Activated CD4-positive, alpha-beta T cell treated with anti-CD3 and anti-CD28 coated beads, Interleukin-2, amount 50 U/mL, for 1 hour (primary cell): ENCODE measurements at places on chromosomes 4 and X.

GRCh38 chr4:6024313-6024960 is 6.2 kb upstream of the C4orf50 start:
- DNase-seq = no peak

GRCh38 chrX:101397779-101398178 is 7.0 kb downstream of the RPL36A start:
- no peak for DNase-seq

DNA sequence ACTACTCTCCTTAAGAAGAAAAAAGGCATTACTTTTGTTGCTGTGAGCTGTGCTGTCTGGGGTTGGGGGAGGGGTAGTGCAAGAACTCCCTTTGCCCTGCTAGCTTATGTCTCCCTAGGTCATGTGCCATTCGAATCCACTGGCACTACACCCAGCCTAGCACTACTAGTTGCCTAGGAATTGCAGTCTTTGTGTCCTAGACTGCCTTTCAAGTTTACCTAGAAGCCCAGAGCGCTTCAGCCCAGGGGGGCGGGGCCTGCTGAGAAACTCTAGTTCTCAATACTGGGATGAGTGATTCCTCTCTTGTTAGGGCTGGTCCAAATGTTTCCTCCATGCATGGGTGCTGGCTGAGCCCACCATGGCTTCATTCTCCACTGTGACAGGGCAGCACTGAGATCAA is 1011.5 kb downstream of the PCDH19 start:
- DNase-seq = no peak

GRCh38 chr4:115272594-115272993 is 159.2 kb upstream of the NDST4 start:
- DNase-seq = no peak

DNA sequence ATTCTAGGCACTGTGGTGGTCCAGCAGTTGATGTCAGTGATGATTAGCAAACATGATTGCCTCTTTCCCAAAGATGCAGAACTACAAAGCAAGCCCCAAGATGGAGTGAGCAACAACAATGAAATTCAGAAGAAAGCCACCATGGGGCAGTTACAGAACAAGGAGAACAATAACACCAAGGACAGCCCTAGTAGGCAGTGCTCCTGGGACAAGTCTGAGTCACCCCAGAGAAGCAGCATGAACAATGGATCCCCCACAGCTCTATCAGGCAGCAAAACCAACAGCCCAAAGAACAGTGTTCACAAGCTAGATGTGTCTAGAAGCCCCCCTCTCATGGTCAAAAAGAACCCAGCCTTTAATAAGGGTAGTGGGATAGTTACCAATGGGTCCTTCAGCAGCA is 365.3 kb downstream of the MAPK10 start:
- DNase-seq = no peak

GRCh38 chr4:113311047-113311446 is 261.6 kb downstream of the ANK2 start:
- no peak for DNase-seq

DNA sequence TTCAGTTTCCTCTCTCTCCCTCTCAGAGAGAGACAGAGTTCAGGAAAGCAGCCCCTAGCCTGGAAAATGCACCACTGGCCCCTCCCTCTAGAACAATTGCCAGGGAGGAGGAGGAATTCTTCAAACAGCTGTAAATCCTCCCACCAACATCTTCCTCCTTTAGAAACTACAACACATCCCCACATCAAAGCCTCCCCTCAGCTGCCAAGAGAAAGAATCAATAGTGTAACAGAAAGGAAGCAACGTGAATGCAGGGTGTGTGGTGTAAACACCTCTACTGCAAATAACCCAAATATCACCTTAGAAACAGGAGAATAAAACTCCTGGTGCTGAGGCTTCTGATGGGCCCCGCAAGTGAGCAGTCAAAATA is 249.9 kb upstream of the GATB start:
- no peak for DNase-seq

DNA sequence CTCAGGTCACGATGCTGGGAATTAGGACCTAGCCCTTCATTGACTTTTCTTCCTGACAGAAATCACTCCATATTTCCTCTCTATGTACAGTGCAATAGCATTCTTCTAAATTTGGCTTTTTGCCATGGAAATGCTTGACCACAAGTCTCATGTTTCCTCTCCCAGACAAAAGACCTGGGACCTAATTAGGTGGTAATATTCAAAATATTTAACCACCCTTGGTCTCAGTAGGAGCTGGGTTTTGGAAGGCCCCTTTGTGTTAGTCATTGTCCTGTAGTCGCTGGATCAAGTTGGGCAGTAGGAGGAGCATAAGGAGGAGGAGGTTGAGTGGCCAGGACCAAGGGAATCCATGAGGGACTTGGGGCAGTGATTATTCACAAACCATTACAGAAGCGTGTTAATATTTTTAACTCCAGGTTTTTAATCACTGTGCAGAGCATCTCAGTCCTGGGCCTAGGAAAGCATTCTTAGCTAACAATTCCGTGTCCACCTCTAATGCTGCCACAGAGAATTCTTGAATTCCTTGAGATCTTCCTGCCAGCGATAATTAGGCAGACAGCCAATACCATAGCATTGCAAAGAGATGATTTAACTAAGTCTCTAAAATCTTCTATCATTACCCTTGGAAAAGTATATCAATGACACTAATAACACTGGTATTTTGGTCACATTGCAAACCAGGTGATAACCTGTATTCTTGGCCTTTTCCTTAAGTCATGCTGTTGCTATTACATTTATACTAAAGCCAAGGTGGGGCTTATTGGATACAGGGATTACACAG is 25.0 kb upstream of the SHROOM4 start:
- no peak for DNase-seq

DNA sequence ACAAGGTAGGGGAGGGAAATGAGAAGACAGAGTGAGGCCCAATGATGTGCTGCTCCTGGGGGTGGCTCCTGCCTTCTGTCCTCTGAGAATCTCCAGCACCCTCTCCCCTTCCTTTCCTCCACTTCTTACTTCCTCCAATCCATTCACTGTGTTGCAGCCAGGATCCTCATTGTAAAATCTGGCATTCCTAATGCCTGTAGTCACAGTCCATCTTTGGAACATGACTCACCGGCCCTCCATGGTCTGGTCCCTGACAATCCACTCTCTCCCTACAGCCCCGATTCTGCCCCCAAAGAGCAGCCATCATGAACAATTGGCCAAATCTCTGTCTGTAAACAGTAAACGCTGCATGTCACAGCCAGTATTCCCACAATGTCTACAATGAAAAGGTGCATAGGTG is 72.9 kb downstream of the CLNK start:
- no peak for DNase-seq

- DNase-seq = no peak
Measured at GRCh38 chr4:79042079-79042674, 102.9 kb upstream of the PAQR3 start.

GRCh38 chr4:23922541-23923111 is 32.8 kb upstream of the PPARGC1A start:
- no peak for DNase-seq

- no peak for DNase-seq
Measured at GRCh38 chrX:111254896-111255693, 15.2 kb downstream of the CAPN6 start.

- DNase-seq = no peak
Measured at GRCh38 chr4:150315175-150315574, 236.9 kb downstream of the DCLK2 start.

GRCh38 chr4:51958199-51958968 is 61.8 kb downstream of the LRRC66 start:
- DNase-seq = no peak

DNA sequence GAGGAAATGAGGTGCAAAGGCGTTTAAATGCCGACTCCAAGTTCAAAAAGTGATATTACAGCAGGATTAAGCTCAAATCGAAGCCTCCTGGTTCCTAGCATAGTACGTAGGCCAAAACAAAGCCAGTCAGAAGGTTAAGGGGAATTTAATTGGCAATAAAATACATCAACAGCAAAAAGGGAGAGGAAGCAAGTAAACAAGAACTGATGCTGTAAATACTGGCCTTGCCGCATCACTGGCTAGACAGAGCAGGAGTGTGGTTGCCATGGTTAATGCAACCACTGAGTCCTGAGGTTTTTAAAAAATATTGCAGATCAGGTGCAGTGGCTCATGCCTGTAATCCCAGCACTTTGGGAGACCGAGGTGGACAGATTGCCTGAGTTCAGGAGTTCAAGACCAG is 63.2 kb upstream of the FBXW7 start:
- DNase-seq = no peak

- DNase-seq = no peak
Measured at GRCh38 chrX:22396408-22396807, 123.7 kb downstream of the CBLL2 start.

DNA sequence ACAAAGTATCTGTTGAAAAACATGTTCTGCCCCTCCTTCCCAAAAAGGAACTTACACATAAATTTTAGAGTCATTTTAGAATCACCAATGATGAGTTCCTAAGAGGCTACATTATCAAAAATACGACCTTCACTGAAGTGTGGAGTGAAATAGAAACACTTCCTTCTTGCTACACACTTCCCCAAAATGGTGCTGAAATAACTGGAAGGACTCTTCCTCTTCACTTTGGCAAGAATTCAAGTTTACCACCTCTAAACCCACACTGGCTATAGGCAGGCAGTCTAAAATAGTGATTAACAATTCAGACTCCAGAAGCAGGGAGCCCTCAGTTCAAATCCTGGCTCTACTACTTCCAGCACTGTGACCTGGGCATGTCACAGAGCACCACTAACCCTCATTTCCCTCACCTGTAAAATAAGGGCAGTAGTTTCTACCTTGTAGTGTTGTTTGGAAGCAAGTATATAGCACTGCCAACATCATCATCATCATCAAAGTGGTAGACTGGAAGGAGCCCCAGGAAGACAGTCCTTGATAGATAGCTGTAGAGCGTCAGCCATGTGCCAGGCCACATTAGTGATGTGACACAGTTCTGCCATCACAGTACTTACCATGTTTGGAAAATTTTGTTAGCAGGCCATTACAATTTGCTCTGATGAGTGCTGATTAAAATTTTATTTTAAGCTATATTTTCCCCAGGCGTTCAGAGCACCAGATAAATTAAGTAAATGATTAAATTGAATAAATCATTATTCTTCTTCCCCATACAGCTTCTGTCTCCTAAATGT is 103.3 kb downstream of the PARM1 start:
- DNase-seq = no peak

DNA sequence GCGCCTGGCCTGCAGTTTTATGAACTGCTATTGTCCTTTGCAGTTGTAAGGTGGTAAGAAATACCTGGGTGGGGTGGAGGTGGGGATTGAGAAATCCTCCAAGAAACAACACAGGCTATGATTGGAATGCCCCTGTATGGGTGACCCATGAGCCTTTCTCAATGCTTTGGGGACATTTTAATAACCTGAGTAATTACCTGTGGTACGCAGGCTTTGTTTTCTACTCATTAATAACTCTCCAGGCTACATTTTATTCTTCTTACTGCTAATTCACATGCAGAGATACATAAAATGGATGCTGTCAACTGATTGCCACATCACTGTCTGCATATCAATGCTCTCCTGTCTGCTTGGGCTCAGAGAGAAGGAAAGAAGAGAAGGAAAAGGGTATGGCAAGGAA is 41.8 kb downstream of the PHEX start:
- DNase-seq = no peak

- no peak for DNase-seq
Measured at GRCh38 chr4:145351162-145351561, 130.5 kb upstream of the SMAD1 start.

DNA sequence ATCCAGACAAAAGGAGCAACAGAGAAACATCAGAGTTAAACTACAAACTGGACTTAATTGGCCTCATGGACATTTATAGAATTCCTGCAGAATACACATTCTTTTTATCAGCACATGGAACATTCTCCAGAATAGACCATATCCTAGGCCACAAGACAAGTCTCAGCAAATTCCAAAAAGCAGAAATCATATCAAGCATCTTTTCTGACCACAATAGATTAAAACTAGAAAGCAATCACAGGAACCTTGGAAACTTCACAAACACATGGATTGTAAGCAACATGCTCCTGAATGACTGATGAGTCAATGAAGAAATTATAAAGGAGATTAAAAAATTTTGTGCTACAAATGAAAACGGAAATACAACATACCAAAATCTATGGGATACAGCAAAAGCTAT is 526.7 kb downstream of the PCDH7 start:
- DNase-seq = no peak

DNA sequence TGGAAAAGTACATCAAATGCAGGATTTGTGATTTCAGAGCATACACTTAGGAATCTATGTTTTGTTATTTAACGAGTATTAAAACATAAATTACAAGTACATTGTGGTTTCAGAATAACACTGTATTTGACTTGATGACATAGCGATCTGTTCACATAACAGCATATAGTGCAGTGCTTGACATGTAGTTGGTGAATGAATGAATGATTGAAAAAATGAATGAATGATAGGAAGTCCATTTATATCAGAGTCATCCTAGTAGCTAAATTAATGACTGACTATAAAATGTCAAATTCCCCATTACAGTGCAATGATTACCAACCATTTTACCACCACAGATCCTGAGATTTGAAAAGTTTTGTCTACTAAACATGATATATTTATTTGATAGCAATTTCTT is 114.6 kb upstream of the FAT1 start:
- DNase-seq = no peak

DNA sequence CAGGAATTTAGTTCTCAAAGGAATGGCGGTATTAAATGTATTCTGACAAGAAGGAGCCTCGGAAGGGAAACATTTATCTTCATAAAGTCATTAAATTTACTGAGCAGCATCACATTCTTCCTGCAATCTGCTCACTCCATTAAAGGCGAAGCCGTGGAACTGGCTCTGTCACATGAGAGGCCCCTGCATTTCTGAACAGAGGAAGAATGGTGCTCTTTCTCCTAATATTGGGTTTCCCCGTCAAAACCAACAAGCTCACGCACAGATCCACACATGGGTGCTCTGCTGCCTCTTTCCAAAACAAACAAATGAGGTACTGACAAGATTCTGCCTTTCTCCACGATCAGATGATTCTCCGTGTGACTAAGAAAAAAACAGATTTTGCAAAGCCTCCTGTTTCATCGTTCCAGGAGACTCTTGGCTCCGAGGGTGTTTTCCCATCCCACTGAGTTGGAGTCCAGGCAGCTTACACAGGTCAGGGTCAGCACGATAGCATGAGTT is 191.2 kb downstream of the IDS start:
- no peak for DNase-seq

DNA sequence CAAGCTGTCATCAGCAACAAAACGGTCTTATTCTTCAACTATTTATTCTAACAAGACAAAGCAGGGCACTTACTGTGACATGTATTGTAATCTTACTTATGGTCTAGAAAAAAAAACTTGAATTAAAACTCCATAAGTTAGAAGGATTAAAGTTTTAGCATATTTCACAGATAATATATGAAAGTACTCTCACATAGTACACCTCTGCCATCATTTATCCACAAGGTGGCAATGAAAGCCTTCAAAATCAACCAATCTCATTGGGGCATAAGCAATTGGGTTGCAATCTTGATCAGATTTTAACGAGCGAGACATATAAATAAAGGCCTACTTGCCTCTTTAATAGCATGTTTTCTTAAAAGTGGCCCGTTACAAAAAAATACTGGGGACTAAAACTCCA is 1382.9 kb downstream of the FAM133A start:
- no peak for DNase-seq

DNA sequence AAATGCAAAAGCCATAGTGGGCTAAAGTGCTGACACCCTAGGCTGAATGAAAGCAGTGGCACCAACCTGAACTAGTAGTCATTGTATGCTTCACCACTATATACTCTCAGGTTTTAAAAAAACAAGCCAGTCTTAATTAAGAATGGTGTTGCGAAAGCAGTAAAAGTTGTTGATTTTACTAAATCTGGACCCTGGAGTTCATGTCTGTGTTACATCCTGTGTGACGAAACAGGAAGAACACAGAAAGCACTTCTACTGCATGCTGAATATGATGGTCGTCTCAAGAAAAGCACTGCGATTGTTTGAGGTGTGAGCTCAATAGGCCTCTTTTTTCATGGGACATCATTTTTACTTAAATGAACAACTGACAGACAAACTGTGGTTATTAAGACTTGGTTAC is 24.2 kb upstream of the GDPD2 start:
- no peak for DNase-seq
